Stimulated activated CD8-positive, alpha-beta memory T cell treated with anti-CD3 and anti-CD28 coated beads, Interleukin-4, amount 100 ng/mL, for 48 hours (primary cell): ENCODE measurements at places on chromosomes 3 and 15.

- DNase-seq, result no peak
These were observed 32.0 kb downstream of the LSAMP start for GRCh38 chr3:116413319-116413718.

DNA sequence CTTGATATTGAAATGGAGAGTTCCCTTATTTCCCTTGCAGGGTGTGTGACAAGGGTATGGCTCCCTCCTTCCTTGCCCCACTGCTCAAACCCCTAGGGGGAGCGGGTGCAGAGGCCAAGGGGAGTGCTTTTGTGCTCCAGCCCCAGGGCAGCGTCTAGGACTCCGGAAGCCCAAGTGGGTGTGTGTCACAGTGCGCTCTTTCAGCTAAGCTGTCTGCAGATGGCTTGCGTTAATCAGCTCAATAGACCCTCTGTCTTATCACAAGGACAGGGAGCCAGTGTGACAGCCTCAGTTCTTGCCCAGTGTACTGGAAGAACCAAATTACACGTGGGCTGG, 523.6 kb upstream of the LMCD1 start:
- DNase-seq, result no peak

GRCh38 chr3:62982795-62983455, 107.7 kb upstream of the CADPS start:
- DNase-seq, result no peak

DNA sequence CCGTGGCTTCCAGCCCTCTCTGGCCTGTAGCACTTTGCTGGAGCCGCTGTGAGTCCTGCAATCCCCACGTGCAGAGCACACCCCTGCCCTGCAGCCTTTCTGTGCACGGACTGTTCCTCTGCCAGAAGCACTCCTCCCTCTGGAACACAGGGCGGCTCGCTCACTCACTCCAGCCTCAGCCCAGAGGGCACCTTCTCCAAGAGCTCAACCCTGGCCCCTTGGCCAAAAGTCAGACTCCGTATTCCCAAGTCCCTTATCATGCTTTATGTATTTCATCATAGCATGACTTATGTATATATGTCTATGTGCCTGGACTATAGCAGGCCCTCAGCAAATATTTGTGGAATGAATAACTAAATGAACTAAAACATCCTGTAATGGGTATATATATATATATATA, 63.2 kb downstream of the ASB7 start:
- no peak for DNase-seq

DNA sequence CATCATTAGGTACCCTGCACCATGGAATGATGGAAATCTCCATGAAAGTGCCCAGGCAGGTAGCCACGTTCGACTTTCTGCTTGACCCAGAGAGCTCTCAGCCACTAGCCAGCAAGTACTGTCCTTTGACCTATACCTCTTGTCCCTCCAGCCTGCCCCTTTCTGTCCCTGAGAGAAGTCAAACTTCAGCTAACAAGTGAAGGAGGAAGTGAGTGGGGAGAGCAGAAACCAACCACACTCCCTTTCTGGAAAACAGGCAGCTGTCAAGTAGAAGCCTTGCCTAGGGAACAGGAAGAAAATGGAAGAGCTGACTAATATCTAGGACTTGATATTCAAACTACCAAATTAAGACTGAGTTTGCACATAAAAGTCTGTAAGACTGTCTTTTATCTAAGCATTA, 30.3 kb upstream of the FSTL1 start:
- DNase-seq, result no peak

- DNase-seq, result no peak
These were observed 183.6 kb downstream of the POLQ start for GRCh38 chr3:121362035-121362734.

GRCh38 chr3:126104028-126104635, 20.2 kb upstream of the SLC41A3 start:
- DNase-seq, result no peak

- no peak for DNase-seq
These were observed 8.5 kb downstream of the PPCDC start for GRCh38 chr15:75031848-75032247.
